Fibroblast of the aortic adventitia (primary cell): ENCODE measurements at places on chromosomes 1 and 21. TPM values are rescaled to one million over a fixed set of nuclear protein-coding genes. Genes with fewer than 3 reads are reported as not detected.
A peak's percentile ranks its signal among the peaks of the same experiment; 100 is the strongest.

GRCh38 chr21:31514598-31514997, 144.9 kb upstream of the SOD1 start:
- DNase-seq: no peak

DNA sequence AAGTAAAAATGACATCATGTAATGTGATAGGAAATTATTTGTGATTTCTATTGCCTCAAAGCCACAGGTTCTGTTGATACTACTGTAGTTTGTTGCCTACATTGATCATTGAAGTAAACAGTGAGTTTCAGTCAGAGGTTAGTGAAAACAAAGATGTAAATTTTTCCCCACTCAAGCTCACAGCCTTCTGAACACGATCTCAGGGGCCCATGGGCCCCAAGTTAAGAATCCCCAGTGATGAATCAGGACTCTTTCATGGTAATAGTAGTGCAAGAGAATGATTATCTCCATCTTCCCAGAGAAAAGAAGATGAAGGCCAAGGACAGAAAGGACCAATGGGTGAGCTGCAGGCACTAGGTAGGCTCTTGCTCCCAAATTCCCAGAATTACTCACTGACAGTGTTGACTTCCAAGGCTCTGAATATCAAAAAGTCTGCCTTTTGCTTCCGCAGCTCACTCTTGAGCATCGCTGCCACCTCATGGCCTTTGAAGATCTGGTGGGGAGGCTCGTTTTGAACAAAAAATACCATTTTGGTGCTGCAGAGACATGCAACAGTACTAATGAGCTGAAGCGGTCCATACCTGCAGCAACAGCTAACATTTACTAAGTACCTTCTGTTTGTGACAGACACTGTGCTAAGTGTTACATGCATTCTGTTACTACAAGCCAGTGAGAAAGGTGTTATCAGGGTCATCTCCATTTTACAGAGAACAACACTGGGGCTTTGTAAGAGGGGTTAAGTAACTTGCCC, 113.3 kb downstream of the KIAA0319L start:
- peak; percentile 29 for DNase-seq

IL6R gene
- 1.3 and 5.3 TPM in 2 replicates for total RNA-seq

- DNase-seq: no peak
Observed at GRCh38 chr1:47524272-47524671, 86.4 kb downstream of the FOXD2 start.

DNA sequence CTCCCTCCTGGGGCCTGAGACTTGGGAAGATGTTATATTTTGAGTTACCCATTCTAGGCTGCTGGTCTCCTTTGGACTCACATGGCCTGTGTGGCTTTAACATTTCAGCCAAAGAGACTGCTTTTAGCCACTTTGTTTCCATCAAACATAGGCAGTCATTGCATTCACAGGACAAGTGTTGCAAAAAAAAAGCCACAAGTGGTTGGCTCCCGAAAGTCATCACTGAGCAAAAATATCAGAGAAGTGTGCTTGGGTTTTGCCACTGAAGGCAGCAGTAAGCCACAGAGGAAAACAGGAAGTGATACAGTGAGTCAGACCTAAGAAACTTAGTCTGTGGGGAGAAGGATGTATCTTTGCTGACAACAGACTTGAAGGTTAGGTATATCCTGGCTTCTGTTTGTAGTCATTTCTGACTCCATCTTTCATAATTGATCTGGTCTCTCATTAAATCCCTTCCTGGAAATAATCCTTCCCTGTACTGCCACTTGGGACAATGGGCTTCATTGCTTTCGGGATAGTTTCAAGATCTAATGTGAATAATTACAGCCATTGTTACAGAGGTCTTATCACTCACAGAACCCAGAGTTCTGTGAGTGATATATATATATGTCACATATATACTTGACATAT, 80.9 kb downstream of the COLGALT2 start:
- peak; percentile 70 for DNase-seq

DNA sequence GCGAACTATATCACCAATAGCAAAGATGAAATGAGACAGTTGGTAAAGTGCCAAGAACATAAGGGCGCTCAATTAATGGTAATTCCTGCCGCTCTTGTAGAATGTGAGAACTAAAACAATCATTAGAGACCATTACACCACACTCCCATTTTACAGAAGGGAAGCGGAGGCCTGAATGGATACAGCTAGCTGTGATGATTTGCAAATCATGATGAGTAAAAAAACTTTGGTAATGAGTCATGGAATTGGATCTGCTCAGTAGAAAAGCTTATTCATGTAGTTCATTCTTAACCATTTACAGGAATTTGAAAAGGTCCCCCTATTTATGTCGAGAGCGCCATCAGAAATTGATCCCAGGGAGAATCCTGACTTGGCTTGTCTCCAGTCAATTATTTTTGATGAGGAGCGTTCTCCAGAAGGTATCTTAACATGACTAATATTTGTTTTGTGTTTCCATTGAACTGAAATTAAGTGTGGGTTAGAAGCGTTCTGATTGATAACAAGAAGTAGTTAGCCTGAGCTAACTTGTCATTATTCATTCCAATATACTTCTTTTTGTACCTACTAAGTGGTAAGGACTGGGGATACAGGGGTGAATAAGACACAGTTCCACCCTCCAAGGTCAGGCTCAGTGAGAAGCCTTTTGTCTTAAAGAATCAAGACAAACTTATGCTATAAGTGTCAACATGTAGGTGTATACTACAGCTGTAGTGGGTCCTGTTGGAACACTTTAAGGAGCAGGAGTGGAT, 812 bp downstream of the TTC4 start:
- DNase-seq: peak; percentile 61

DNA sequence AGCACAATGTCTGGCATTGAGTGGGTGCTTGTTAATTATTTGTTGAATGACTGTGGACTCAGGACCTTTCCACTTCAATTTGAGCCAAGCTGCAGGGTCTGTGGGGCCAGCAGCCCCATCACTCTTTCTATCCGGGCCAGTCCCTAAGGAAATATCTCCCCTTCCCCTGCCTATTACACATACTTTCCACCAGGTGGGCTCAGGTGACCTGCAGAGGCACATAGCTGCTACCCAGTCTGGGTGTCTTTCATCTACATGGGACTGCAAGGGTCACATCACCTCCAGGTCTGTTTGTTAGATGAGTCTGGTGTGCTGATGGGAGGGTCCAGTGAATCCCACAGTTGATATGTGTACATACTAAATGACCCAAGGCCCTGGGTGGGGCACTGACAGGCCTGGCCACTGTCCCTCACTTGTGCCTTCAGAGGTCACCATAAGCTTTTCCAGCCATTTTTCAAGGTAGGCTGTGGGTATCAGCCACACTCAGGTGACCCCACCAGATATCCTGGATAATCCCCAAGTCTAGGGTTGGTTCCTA, 59.5 kb upstream of the KDM4A start:
- DNase-seq: no peak

ITLN2 gene
- 3.8 TPM in 1 of 2 replicates, not detected in the other for total RNA-seq

MCOLN2 gene
- 1.1 and 1.2 TPM in 2 replicates for total RNA-seq

DNA sequence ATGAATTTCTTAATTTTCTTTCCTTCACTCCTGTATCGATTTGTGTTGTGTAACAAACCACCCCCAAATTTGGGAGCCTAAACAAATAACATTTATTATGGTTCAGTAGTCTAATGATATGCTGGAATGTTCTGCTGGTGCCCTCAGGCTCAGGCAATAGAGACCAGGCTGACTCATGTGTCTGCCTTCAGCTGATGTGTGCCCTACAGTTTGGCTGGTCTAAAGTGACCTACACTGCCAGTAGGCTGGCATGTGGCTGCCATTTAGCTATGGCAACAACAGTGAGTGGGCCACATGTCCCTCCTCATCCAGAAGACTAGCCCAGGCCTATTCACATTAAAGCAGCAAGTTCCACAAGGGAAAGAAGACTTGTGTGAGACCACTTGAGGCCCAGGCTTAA, 115.8 kb downstream of the PTPRC start:
- no peak for DNase-seq

- DNase-seq: no peak
Observed at GRCh38 chr1:225769687-225770086, 7.9 kb upstream of the SRP9 start.

DNA sequence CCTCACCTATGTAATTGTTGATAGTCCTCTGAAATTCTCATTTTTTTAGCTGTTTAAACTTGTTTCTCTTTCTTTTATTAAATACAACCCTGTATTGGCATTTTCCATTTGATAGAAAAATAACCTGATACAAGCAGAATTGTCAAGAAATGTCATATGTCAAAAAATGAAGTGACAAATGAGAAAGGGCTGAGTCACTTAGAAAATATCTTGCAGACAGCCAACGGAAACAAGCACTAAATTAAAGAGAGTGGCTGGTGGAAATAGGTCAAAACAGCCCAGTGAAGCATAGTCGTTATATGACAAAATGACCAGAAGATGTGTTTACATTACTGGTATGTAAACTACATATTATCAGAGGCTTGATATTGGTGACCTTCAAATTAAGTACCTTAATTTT, 484.4 kb downstream of the PLA2G4A start:
- DNase-seq: no peak

VANGL2 gene
- not detected in 2 replicates for total RNA-seq

DNA sequence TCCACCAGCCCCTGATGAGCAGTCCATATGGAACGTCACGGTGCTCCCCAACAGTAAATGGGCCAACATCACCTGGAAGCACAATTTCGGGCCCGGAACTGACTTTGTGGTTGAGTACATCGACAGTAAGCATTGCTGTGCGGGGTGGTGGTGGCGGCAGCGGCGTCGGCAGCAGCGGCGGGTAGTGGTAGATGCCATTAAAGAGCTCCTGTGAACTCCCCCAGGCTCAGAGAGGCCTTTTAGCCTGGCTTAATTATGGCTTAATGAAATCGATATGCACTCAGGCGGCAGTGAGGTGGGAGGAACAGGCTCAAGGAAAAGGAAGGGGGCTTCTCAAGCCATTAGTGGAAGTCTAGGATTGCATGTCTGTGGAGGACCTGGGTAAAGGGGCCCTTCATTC, 41.9 kb upstream of the CNTN2 start:
- DNase-seq: no peak

SLC9A1 gene
- total RNA-seq: 1.3 and 7.4 TPM in 2 replicates

- peak; percentile 14 for DNase-seq
Observed at GRCh38 chr1:71080230-71080738, 551 bp downstream of the ZRANB2 start.

DNA sequence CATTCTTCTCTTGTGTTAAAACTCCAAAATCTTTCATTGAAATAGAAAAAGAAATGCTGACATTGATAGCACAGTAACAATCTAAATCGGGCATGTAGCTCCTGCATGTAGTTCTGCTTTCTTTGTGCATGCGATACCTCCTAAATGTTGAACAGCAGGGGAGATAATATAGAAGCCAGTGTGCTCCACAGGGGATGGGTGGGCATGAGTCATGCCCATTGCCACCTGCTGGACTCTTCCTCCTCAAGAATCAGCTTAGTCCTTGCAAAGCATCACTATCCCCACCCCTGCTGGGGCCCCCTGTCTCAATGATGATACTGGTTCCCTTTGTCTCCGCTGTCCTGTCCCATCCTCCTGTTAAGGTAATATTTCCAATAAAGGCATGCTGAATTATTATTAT, 203.0 kb downstream of the RWDD3 start:
- DNase-seq: no peak

MROH7 gene
- total RNA-seq: 0.27 TPM in 1 of 2 replicates, not detected in the other

GRCh38 chr21:39282911-39283310, 30.5 kb downstream of the BRWD1 start:
- no peak for DNase-seq
